ENCODE measurements at places on chromosomes 2 and 18.
A peak's percentile ranks its signal among the peaks of the same experiment; 100 is the strongest.

DNA sequence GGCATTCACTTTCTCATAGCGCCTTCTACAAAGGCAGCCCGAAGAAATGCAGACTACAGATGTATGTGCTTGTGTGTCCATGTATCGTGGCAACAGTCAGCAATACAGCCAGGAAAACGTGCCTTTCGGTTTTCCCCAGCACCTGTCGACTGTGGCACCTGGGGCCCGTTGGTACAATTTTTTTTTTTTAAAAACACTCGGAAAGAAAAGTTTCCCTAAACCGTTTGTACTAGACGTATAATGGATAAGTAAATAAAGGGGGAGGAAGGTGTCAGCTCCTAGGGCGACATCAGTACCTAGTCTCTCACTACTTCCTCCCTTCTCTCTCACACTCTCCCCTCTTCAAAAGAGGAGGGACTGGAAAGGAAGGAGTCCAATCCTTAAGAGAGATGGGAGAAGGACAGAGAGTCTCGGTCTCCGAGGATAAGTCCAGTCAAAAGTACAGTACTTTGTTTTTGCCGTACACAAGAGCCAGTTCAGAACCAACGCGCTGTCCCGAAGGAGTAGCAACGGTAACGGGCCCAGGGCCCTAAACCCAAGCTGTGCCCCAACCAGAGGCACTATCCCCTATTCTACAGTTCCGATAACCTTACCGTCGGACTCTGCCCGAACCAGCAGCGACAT, 759 bp downstream of the PPP4R3B start:
- DNase-seq, result no peak

DNA sequence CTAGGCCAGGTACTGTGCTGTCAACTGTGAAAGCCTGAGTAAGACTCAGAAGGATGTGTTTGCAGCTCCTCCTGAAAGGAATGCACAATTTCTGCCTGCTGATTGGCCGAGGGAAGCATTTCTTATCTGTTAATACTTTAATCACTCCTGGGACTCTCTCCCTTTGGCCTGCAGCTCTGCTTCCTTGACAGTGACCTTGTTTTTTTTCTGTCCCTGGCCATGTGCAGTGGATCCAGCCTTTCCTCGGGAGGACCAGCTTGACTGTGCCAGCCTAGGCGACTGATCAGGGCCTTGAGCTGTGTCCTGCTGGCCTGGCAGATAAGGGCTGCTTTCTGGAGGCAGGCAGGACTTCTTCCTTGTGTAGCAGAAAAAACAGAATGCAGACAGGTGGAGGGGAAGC, 10.0 kb downstream of the RNF144A start:
- DNase-seq, result no peak

DNA sequence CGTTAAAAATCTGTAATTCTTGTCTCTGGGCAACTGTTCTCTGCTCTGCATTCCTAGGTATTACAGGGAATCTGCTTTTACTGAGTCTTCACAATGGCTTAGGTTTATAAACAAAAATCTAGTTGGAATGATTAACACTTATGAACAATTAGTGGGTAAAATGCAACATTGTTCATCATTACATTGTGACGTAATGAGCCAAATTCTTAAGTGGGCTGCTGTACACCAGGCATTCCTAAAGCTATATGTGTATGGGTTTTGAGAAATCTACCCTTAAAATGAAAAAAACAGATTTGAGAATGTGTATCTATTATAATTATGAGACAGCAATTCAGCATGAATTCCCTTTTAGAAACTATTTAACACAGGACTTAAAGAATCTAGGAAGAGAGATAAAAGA, 41.5 kb upstream of the ERBB4 start:
- no peak for DNase-seq

DNA sequence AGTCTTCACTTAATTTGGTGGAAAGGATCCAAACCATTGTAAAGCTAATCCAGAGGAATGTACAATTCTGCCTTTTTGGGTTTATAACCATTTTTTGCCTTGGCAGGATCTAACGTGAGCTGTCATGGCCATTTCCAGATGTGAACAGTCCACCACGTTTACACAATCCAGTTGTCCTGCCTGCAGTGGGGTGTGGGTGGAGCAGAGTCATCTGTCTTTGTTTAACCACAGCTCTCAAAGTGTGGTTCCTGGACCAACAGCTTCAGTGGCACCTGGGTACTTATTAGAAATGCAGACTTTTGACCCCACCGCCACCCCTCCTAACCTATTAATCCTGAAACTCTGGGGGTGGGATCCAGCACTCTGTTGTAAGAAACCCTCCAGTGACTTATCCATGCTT, 35.9 kb downstream of the FHOD3 start:
- no peak for DNase-seq

DNA sequence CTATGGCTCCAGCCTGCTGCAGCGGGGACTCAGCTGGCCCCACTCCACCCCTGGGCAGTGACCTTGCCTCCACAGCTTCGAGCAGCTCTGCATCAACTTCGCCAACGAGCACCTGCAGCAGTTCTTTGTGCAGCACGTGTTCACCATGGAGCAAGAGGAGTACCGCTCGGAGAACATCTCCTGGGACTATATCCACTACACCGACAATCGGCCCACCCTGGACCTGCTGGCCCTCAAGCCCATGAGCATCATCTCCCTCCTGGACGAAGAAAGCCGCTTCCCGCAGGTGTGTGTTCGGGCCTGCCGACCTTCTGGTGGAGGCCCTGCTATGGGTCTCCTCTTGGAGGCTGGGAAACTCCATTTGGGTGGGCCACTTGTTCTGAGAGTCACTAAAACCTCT, 48.6 kb downstream of the MYO7B start:
- peak; percentile 31 for DNase-seq

DNA sequence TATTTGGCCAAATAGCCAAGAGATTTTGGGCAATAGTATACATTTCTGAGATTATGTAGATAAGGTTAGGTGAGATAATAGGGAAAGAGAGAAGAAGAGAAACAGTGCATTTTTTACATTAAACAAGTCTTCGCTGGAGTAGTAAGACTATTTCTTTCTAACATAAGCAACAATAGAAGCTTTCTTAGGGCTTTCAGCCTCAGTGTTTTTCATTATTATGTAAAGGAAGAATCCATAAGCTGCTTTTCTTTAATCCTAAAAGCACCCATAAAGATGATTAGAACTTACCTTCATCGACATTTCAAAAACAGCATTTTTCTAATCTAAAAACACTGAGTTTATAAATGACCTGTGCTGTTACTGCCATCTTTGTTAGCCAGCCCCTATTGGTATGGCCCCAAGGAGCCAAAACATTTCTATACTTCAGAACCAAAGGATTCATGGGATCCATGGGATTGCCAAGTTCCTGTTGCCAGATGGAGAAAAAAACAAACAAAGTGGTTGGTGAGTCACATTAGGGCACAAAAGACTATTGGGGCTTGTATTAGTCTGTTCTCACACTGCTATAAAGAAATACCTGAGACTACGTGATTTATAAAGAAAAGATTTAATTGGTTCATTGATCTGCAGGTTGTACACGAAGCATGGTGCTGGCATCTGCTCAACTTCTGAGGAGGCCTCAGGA, 88.2 kb downstream of the SCG2 start:
- no peak for DNase-seq

- no peak for DNase-seq
Observed at GRCh38 chr2:170396799-170397459, 219.0 kb downstream of the MYO3B start.

DNA sequence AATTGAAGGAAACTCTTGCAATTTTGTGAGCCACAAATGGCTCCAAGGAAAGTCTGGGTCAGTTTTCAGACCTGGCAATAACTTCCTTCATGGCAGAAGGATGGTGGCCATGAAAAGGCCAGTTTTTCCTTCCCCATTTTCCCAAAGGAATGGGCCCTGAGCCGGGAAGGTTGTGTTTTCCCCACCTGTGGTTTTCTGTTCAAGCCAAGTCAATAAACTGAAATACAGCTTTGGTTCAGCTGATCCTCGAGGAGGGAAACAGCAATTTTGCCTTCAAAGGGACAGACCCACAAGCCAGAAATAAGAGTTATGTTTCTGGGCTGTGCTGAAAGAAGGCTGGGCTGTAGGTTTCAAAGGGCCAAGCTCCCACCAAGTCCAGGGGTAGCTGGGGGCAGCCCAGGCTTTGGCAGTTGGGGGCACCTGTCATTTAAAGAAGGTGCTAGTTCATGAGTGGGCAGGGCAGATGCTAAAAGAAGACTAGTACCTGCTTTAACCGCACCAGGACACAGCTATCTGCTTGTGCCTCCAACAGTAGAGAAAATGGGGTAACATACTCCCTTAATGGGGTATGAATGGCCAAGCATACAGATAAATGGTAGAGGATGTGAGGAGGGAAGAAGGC, 97.0 kb downstream of the TTC32 start:
- no peak for DNase-seq

- DNase-seq, result no peak
Observed at GRCh38 chr2:151862700-151863099, 34.5 kb upstream of the ARL5A start.

DNA sequence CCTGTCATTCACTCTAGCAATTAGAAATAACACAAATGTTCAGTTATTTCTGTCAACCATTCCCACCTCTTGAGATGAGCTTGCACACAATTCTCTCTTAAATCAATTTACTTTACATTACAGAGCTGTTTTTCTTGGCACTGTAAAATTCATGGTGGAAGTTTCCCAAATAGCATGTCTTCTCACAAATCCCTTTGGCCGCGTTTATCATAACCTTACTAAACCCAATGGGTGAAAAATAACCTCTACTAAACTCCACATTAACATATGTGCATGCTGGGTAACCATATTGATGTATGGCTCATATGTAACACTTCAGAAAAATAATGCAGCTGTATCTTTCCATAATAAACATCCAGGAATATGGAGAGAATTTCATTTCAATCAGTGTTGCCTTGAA, 75.5 kb upstream of the SULT1C3 start:
- DNase-seq, result no peak

GRCh38 chr2:220445429-220446105, 818.1 kb downstream of the SLC4A3 start:
- no peak for DNase-seq

GRCh38 chr2:170213651-170214050, 35.7 kb downstream of the MYO3B start:
- DNase-seq, result no peak

DNA sequence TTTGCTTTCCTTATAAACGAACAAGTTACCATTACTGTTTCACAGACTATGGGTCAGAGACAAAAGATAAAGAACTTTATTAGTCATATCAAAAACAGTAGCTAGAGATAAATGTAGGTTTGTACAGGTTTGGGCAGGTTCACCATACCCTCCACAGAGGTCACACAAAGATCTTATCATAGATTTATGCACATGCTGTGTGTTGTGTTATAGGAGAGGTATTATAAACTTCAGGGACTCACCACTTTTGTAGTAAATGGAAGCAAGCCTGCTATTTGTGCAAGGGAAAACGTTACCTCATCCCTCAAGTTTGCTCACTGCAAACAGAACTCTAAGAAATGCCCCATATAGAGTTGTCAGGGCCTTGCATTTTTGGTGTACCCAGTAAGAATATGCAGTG, 584.5 kb upstream of the LRRTM1 start:
- no peak for DNase-seq

- DNase-seq, result no peak
Observed at GRCh38 chr2:45598545-45598944, 12.5 kb downstream of the SRBD1 start.

DNA sequence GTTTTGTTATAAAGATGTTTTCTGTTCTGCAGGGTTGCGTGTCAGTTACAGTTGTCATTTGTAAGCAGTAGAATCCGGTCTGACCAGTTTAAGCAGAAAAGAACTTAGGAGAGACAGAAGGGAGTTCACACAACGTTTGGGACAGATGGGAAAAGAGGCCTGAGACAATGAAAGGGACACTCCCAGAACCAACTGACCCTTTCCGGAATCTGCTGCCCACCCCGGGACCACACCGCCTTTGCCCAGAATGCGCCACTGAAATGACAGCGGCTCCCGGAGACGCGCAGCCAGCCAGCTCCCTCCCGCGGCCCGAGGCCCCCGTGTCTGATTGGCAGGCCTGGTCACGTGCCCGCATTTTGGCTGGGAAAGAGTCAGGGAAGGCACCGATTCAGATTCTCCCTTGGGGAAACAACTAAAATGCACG, 244.6 kb downstream of the BCL2 start:
- peak; percentile 89 for DNase-seq

DNA sequence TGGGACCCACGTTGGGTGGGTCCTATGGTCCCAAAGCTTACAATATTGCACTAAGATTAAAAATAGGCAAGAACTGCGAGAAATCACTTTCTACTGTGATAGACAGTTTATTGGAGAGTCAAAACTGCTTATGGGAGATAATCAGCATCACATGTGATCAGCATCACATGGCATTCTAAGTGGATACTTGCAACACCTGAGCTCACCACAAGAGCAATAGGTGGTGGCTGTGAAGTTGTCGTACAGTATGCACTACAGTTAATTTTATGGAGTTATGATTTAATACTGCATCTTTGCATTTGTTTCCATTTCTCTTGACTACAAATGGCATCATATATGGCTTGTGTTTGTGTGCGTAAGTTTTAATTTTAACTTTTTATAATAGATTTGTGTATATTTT, 11.6 kb downstream of the PNO1 start:
- no peak for DNase-seq

DNA sequence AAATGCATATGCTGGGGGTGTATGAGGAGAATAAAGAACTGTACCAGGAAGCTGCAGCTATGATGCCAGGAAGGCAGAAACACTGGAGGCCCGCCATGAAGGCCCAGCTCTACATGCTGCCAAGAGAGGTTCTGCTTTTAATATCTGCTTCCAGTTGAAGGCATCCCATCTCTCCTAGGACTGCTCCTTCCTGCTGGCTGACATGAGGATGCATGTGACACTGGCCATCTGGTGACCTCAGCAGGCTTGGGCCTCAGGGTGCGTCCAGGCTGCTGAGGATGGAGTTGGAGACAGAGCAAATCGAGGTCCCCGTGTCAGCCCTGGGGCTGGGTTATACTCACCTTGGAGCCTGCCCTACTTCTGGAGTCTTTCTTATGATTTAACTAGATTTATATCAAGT, 49.0 kb downstream of the PSMG2 start:
- DNase-seq, result peak; percentile 31

- DNase-seq, result no peak
Observed at GRCh38 chr2:239753401-239753837, 271.7 kb downstream of the NDUFA10 start.

- DNase-seq, result no peak
Observed at GRCh38 chr2:215274829-215275228, 37.0 kb upstream of the ATIC start.

DNA sequence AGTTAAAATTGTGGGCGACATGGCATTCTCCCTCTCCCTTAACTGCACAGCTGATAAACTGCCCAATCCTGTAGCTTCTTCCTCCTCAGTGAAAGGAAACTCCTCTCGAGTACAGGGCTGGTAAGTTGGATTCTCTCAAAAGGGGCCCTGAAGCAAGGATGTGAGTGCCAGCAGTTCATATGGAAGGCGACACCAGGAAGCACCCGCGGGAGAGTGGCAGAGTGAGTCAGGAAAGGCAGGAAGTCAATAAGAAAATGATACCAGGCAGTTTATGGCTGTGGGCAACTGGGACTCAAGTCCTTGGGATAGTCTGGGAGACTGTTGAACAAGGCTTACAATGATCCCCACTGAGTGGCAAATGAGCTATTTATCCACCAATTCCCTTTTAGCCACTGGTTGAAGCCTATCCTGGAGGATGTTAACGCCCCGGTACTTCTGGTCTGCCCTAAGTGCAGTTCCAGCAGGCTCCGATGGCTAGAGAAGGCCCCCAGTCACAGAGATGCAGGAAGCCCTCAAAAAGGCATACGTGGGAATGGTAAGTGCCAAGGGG, 34.8 kb downstream of the ABHD3 start:
- no peak for DNase-seq

Data from sciatic nerve (tissue), 2 donors.